ENCODE measurements at places on chromosomes 13 and 19. TPM values are rescaled to one million over a fixed set of nuclear protein-coding genes. Genes with fewer than 3 reads are reported as not detected.
A peak's percentile ranks its signal among the peaks of the same experiment; 100 is the strongest.

The ZNF433 gene
- polyA plus RNA-seq: 4.1 TPM

The SHISA7 gene
- polyA plus RNA-seq: 0.08 TPM

The PRR20A gene
- polyA plus RNA-seq: not detected

The KLK10 gene
- polyA plus RNA-seq: not detected

The ZNF582 gene
- 1.3 TPM for polyA plus RNA-seq

The ZNF492 gene
- not detected for polyA plus RNA-seq

The LGALS14 gene
- polyA plus RNA-seq: not detected

The URAD gene
- not detected for polyA plus RNA-seq

DNA sequence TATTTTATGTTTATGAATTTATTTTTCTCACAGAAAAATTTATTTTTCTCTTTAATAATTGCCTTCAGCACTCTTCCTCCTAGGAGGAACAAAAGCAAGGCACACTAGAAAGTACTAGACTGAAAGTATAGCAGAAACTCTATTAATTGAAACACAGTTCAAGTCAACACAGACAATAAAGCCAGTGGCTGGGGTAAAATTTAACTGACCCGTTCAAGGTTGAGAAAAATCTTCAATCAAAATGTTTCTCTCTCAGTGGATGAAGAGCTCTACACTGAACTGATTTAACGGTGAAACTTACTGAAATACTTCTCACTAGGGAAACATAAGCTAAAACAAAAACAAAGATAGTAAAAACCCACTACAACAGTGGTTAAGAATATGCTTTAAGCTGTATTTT is 230.1 kb upstream of the MIR17HG start:
- no peak for DNase-seq
- H3K36me3 ChIP-seq: no peaks in the 10 kb centered on the region
- no peak overlapping the region for H3K27ac ChIP-seq
- no peaks in the 10 kb centered on the region for H3K27me3 ChIP-seq
- H3K4me1 ChIP-seq: no peaks in the 10 kb centered on the region

GRCh38 chr19:40718774-40719391 is 2.0 kb downstream of the ITPKC start:
- no peaks in the 10 kb centered on the region for H3K27me3 ChIP-seq
- peaks cover 54% of the 10 kb centered on the region for H3K4me1 ChIP-seq
- peak; percentile 67 for DNase-seq
- peaks cover 10% of the 10 kb centered on the region for H3K36me3 ChIP-seq
- H3K4me3 ChIP-seq: peak overlapping the region; percentile 62

GRCh38 chr19:40363069-40363468 is 14.6 kb downstream of the PLD3 start:
- no peak overlapping the region for H3K4me3 ChIP-seq
- no peaks in the 10 kb centered on the region for H3K27me3 ChIP-seq
- H3K27ac ChIP-seq: peak overlapping the region; percentile 53
- peaks cover 35% of the 10 kb centered on the region for H3K4me1 ChIP-seq

GRCh38 chr13:40819797-40820315 is 30.4 kb downstream of the SLC25A15 start:
- H3K27ac ChIP-seq: no peak overlapping the region
- H3K27me3 ChIP-seq: no peaks in the 10 kb centered on the region
- no peaks in the 10 kb centered on the region for H3K36me3 ChIP-seq
- DNase-seq: no peak
- no peak overlapping the region for H3K4me3 ChIP-seq

DNA sequence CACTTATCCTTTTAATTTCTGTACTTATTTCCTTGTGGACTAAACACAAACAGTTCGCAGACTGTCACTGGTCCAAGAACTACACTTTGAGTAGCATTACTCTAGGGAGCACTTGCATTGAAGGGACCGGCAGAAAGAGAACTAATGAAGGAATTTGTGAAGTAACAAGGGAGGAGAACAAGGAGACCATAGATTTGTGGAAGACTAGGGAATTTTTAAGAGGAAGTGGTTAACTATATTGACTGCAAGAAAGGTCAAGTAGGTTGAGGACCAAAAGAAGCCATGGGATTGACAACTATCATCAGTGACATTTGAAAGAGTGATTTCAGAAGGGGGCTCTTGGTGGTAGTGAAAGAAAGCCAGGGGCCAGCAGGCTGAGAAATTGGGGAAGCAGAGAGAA is 4.0 kb upstream of the RB1 start:
- H3K36me3 ChIP-seq: no peaks in the 10 kb centered on the region
- no peak overlapping the region for H3K27ac ChIP-seq
- H3K27me3 ChIP-seq: no peaks in the 10 kb centered on the region
- H3K4me1 ChIP-seq: no peaks in the 10 kb centered on the region

DNA sequence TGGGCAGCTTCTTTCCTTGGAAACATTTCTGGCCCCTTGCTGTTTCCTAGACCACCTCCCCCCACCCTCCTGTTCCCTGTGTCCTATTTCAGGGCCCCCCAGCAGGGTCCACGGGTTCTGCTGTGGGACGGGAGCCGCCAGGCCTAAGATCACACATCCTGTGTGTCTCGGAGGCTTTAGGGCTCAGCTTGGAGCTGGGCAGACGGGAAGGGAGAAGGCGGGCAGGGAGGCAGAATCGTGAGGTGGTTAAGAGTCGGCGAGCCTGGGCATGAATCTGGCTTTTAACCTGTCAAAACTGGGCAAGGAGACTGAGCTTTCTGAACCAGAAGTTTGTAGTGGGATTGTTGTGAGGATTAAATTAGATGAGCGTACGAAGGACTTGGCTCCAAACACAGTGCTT is 4.8 kb downstream of the KCNC3 start:
- no peaks in the 10 kb centered on the region for H3K27me3 ChIP-seq
- DNase-seq: no peak
- peaks cover 47% of the 10 kb centered on the region for H3K4me1 ChIP-seq
- H3K4me3 ChIP-seq: no peak overlapping the region
- H3K36me3 ChIP-seq: peaks cover 18% of the 10 kb centered on the region

- H3K27me3 ChIP-seq: no peaks in the 10 kb centered on the region
- H3K4me3 ChIP-seq: no peak overlapping the region
- H3K27ac ChIP-seq: no peak overlapping the region
- no peaks in the 10 kb centered on the region for H3K36me3 ChIP-seq
Observed at GRCh38 chr19:55433292-55433691, 9.8 kb downstream of the SHISA7 start.

DNA sequence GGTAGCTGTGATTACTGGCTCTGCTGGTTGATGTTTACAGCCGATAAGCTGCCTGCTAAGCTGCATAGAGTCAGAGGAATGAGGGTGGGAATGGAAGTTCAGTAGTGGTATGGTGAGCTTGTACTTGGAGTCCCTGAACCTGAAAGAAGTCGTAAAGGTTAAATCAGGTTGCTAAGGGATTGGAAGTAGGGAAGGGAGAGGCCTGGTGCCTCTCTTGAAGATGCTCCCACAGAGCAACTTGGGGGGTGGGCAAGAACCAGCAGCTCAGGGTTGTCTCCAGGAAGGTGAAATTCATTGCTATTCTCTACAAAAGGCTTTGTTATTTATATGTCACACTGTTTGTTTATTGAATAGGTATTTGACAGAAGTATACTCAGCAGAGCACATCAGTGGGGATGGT is 73.8 kb upstream of the OLFM4 start:
- no peak overlapping the region for H3K4me3 ChIP-seq
- no peaks in the 10 kb centered on the region for H3K4me1 ChIP-seq
- H3K27ac ChIP-seq: no peak overlapping the region
- no peak for DNase-seq
- H3K27me3 ChIP-seq: no peaks in the 10 kb centered on the region
- H3K36me3 ChIP-seq: no peaks in the 10 kb centered on the region

GRCh38 chr13:33111414-33112110 is 95.3 kb downstream of the KL start:
- H3K27me3 ChIP-seq: no peaks in the 10 kb centered on the region
- H3K27ac ChIP-seq: no peak overlapping the region
- DNase-seq: no peak
- no peak overlapping the region for H3K4me3 ChIP-seq

GRCh38 chr13:62320129-62321108 is 904.8 kb upstream of the PCDH20 start:
- H3K36me3 ChIP-seq: no peaks in the 10 kb centered on the region
- H3K4me1 ChIP-seq: no peaks in the 10 kb centered on the region
- H3K4me3 ChIP-seq: no peak overlapping the region

DNA sequence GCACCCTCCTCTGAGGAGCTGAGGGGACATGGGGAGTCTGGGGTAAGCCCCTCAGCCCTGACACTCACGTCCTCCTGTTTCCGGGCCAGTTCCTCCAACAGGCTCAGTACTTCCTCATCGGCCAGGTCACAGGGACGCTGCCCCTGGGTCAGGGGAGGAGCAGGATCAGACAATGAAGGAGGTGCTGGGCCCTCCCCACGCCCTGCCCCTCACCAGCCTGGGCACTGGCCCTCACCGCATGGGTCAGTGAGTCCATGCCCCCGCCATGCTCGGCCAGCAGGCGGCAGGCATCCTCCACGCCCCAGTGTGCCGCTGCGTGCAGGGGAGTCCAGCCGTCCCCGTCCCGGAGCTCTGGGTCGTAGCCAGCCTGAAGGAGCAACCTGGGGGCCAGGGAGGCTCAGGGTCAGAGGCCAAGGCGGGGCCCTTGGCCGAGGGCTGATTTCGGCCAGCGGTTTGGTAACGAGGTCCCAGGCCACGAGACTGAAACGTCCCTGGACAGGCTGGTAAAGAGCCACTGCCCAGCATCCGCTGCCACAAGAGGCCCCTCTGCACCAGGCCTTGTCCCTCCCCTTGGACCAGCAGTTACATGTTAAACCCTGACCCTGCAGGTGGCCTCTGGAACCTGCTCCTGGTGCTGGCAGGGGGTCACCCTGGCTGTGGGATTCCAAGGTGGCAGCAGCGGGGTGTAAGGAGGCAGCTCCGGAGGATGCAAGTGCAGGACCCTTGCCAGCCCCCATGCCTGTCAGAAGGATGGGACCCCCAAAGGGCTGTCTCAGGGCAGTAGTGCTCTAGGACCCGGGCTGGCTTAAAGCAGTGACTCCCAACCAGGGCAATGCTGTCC is 18.5 kb downstream of the PPP1R12C start:
- H3K27ac ChIP-seq: no peak overlapping the region
- DNase-seq: no peak
- H3K4me3 ChIP-seq: no peak overlapping the region

DNA sequence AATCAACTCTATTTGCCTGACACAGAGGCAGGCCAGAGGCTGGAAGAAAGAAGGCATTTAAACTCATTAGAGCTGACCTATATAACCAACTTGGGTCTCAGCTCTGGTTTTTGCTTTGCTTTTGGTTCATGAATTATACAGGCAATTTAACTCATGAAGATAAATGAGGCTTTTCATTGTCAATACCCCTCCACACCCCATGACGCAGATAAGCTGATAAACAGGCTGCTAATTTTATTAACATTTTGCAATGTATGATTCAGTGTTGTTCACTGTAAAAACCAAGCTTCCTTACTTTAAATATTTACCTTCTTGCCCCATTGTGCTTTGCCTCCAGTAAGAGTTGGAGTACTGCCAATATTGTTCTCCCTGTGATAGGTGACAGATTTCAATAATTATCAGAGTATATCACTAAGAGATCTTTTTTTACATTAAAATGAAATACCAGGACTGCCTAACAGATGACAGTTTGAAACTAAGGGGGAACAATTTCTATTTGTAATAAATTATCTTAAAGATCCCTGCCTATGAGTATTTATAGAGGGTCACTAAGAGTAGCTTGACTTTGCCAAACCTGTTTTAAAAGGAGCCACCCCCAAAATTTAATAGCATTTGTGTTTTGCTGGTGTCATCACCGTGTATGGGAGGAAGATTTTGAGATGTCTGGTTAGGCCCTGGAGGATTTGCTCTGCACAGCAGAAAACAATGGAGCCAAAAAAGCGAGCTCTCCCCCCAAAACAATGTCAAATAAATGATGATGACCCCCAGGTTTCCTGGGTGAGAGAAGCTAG is 472.7 kb upstream of the NBEA start:
- no peak for DNase-seq
- H3K27ac ChIP-seq: no peak overlapping the region
- H3K4me3 ChIP-seq: no peak overlapping the region
- no peaks in the 10 kb centered on the region for H3K4me1 ChIP-seq

GRCh38 chr13:106471957-106472543 is 63.4 kb downstream of the EFNB2 start:
- H3K27me3 ChIP-seq: peaks cover 43% of the 10 kb centered on the region
- no peak overlapping the region for H3K4me3 ChIP-seq
- no peak for DNase-seq
- no peaks in the 10 kb centered on the region for H3K4me1 ChIP-seq

GRCh38 chr13:44011036-44011435 is 131.3 kb downstream of the LACC1 start:
- no peaks in the 10 kb centered on the region for H3K4me1 ChIP-seq
- no peaks in the 10 kb centered on the region for H3K27me3 ChIP-seq
- no peak for DNase-seq
- H3K36me3 ChIP-seq: no peaks in the 10 kb centered on the region
- H3K4me3 ChIP-seq: no peak overlapping the region

- DNase-seq: no peak
- no peak overlapping the region for H3K27ac ChIP-seq
- H3K4me1 ChIP-seq: no peaks in the 10 kb centered on the region
- no peaks in the 10 kb centered on the region for H3K27me3 ChIP-seq
- no peaks in the 10 kb centered on the region for H3K36me3 ChIP-seq
Observed at GRCh38 chr13:34345258-34345965, 527.5 kb downstream of the RFC3 start.

DNA sequence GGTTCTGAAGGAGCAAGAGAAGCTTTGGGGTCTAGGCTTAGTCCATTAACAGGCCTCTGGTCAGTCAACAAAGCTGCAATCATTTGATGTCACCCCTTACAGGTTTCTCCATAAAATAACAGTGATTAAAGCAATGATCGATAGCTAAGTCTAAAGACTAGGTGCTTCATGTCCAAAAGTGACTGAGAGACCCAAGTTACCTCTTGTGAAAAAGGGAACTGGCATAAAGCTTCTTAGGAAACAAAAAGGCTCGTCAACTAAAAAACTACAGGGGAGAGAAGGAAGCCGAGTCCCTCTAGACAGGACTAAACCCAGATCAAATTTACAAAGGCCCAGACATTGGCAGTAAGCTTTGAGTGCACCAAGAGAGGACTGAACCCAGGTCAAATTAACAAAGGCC is 2.2 kb downstream of the DCUN1D2 start:
- H3K4me1 ChIP-seq: peaks cover 35% of the 10 kb centered on the region
- no peaks in the 10 kb centered on the region for H3K27me3 ChIP-seq
- no peak for DNase-seq
- H3K4me3 ChIP-seq: no peak overlapping the region
- peaks cover 28% of the 10 kb centered on the region for H3K36me3 ChIP-seq

- H3K27me3 ChIP-seq: no peaks in the 10 kb centered on the region
- H3K27ac ChIP-seq: no peak overlapping the region
- no peaks in the 10 kb centered on the region for H3K36me3 ChIP-seq
- no peaks in the 10 kb centered on the region for H3K4me1 ChIP-seq
- no peak overlapping the region for H3K4me3 ChIP-seq
Observed at GRCh38 chr19:33406521-33407139, 33.1 kb downstream of the CEBPG start.

Data from K562 (cell line).